Spinal cord (tissue), 10 donors: ENCODE measurements at places on chromosomes 4 and X.
A peak's percentile ranks its signal among the peaks of the same experiment; 100 is the strongest.

DNA sequence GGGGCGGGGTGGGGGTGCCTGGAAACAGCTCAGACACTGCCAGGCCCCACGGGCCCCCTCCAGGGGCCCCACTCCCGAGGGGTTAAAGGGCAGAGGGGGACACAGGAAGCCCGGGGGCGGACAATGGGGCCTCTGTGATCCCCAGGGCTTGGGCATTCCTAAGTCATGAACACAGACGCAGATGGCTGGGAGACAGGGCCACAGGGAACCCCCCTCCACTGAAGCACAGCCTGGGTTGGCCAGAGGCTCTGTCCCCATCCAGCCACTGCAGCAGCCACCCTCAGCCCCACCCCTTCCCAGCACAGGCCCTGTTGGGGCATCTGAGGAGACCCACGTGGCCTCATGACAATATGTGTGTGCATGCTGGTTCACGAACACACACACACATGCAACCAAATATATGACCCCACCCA lies 3.9 kb downstream of the L1CAM start:
- DNase-seq: no peak

- DNase-seq: no peak
Observed at GRCh38 chrX:7076245-7076661, 71.3 kb upstream of the STS start.

DNA sequence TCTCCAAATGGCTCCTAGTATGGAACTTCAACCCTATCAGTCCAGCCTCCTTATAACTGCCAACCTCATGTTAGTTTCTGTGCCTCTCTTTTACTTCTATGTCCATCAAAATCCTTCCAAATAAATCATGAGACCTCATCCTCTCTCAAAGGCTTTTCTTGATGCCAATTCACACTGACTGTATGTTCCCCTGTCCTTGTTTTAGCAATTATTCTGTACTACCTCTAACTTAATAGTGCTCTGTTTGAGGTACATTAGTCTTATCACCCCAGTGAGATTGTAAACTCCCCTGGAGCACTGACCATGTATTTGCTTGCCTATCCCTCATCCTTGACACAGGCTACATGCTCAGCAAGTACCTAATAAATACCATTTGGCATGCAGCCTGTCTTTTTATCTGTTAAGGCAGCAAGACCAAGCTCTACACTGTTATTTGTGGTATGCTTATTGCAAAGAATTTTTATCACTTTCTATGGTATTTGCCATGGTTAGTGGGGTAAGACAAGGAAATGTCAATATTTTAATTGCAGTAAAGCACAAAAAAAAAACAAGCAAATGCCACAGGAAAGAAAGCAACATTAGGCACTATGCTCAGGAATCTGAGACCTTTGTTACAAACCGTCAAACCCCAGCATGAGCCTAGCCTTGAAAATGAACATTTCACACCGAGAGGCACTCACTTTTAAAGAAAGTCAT lies 119.2 kb downstream of the SMARCA1 start:
- DNase-seq: no peak

DNA sequence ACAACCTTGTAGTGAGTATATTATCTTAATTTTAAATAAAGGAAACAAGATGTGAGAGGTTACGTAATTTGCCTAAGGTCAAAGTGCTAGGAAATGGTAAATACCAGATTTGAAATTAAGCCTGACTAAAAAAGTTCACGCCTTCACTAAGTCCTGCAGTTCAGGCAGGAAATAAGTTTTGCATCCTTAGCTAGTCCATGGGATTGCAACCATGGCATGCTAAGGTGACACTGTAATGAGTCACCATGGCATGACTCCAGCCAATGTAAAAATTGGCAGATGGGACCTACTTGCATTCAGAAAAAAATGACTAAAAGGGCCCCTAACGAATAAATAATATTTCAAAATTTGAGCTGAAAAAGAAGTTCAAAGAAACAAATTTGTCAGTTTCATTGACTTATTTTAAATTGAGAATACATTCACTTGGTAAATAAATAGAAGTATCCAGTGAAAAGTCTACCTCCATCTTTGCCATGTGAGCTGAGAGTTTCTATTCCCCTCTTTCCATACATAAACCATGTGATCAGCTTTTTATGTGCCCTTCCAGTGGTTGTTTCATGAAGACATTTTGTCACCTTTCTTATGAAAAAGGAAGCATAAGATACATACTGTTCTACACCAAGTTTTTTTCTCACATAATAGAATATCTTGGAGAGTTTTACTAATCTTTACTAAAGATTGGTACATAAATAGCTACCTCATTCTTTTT lies 72.4 kb downstream of the ANKRD50 start:
- no peak for DNase-seq

GRCh38 chr4:149752729-149753128 lies 62.9 kb downstream of the IQCM start:
- no peak for DNase-seq

DNA sequence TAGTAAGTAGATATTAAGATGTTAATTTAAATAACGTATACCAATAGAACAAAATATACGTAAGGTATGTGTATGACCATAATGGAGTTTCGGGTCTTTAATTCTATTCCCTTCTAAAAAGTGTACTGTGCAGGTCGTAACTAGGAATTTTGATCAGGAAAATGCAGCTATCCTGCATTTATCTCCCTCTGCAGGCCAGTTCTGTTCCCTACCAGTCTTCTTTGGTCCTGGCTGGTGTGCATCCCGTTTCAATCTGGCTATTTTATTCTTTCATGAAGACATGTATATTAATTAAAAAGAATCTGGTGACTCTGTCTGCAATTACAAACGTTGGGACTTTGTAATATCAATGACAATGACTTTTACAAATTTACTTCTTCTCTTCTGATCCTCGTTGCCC lies 534.1 kb upstream of the AADAT start:
- DNase-seq: no peak

- no peak for DNase-seq
Observed at GRCh38 chrX:78283511-78283910, 43.9 kb downstream of the CYSLTR1 start.

DNA sequence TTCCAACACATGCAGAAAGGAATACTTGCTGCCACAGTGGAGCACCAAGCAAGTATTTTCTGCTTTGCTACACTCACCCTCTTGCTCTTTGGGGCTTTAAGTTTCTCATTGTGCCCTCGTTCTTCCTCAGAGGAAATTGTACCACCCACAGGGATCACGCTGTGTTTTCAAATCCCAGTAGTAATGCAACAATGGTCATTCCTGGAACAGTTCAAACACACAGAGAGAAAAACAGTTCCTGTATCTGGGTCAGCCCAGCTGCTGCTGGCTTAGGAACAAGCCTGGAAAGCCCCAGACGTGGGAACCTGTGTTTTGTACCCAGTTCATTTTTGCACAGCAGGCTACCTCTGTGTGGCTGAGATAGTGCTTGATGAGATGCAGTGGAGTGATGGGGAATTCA lies 907.8 kb downstream of the STPG2 start:
- peak; percentile 60 for DNase-seq
